Stimulated activated CD4-positive, alpha-beta T cell treated with anti-CD3 and anti-CD28 coated beads, Interleukin-12 subunit alpha, Interleukin-12 subunit beta, amount 100 ng/mL, for 48 hours (primary cell): ENCODE measurements at places on chromosomes 11 and 22.
A peak's percentile ranks its signal among the peaks of the same experiment; 100 is the strongest.

- DNase-seq: no peak
Measured at GRCh38 chr11:33540946-33541915, 159.4 kb downstream of the C11orf91 start.

- DNase-seq: no peak
Measured at GRCh38 chr22:23673826-23674690, 16.8 kb upstream of the RGL4 start.

DNA sequence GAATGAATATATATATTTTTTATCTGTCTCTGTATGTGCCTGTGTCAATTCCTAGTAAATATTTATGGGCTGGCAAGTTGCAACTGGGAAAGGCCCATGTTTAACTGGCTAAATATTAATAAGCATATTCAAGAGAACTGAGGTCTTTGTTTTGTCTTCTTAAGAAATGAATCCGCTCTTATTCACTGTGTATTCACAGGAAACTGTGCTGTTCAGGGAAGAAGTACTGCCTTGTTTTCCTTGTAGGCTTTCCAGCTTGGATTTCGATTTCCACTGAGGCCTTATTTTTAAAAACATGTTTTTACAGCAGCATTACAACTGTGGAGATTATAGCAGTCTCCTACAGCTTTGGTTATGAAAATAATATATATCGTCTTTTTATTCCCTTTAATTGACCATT lies 64.7 kb downstream of the LDLRAD3 start:
- DNase-seq: no peak

GRCh38 chr11:8095806-8096522 lies 15.0 kb downstream of the TUB start:
- no peak for DNase-seq

- DNase-seq: no peak
Measured at GRCh38 chr11:10625281-10625981, 57.0 kb upstream of the LYVE1 start.

DNA sequence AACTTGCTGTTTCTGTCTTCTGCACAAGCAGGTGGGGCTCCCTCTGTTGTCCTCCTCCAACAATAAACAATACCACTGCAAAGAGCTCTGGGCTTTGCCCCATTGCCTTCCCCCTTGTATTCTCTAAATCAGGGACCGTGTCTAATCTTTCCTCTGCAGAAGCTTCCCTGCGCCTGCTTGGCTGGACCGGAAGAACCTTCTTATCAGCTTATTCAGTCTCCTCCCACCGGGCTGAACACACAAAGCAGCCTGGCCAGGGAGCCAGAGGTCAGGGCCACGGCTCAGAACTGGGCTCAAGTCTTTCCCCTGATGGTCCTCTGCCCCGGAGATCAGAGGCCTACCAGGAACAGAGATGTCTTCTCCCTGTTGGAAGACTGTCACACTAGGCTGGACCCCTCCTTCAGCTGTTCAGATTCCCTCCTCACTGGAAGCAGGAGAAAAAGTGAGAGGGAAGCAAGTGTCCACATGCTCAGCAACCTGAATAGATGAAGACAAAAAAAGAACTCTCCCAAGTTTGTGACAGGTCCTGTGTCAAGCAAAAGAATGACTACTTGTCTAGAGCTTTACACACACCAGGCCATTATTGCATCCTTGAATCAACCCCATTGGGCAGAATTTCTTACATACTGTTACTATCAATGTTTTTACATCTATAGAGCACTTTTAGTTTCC lies 63.7 kb downstream of the RAB30 start:
- DNase-seq: no peak

- DNase-seq: no peak
Measured at GRCh38 chr11:62062223-62062861, 61.5 kb upstream of the INCENP start.

GRCh38 chr22:29306835-29307595 lies 565 bp downstream of the GAS2L1 start:
- DNase-seq: peak; percentile 53

DNA sequence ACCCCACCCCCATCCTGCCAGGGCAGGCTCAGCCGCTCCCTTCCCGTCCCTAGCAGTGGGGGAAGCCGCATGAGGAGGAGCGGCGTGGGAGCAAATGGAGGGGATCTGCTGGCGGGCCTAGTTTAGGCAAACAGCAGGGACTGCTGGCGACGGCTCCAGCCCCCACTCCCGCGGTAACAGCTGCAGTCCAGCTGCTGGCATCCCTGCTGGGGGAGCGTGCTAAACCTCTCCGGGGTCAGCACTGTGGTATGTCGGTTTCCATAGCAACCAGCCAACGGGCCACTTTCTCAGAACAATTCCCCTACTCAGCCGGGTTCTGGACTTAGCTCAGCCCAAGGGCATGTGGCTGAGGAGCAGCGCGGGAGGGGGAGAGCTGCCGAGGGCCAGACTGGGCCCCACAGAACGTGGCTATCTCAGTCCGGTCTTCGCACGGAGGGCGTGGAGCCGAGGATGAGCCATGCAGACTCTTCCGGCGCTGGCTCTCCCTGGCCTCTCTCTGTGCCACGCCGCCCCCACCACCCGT lies 98.8 kb downstream of the PKNOX2 start:
- DNase-seq: no peak
